T-helper 9 cell (primary cell): ENCODE measurements at places on chromosomes 13 and 19.

DNA sequence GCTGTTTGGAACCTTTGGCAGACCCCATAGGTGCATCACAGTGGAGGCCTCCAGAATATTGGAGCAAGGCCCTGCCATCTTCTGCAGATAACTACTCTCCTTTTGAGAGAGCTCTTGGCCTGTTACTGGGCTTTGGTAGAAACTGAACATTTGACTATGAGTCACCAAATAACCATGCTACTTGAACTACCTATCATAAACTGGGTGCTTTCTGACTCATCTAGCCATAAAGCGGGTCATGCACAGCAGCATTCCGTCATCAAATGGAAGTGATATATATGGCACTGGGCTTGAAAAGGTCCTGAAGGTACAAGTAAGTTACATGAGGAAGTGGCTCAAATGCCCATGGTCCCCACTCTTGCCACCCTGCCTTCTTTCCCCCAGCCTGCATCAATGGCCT is 782.5 kb upstream of the SLITRK6 start:
- no peak for DNase-seq

- no peak for DNase-seq
These were observed 7.4 kb downstream of the GRIN3B start for GRCh38 chr19:1007399-1008251.

- no peak for DNase-seq
These were observed 8.1 kb upstream of the HCN2 start for GRCh38 chr19:581399-582111.

DNA sequence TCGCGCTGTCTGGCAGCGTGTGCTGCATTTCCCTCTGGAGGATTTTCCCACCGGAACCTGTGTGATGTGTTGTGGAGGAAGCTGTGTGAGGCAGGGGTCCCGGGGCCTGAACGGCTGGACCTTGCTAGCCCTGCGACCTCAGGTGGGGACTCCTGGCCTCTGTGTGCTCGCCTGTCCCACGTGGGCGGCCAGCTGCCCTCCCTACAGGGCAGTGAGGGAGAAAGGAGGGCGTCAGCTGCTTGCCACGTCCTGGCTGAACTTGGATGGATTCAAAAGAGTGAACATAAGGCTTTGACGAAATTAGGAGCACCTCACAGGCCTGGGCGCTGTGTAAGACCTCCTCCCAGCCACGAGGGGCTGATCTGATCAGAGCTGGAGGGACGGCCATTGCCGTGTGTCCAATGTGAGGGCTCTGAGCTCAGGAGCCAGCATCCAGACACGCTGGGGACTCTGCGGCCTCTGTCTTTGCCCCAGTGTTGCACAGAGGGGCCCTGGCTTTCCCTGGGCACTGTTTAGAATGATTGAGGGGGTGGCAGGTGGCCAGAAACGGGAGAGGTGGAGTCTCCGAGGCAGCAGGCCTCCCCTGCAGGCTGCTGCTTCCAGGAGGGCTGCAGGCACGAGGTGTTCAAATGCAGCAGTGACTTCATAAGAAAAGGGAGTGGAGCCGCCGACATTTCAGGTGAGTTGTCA is 13.0 kb downstream of the TFDP1 start:
- DNase-seq, result no peak
